ENCODE measurements at places on chromosomes 7 and 10. TPM values are rescaled to one million over a fixed set of nuclear protein-coding genes. Genes with fewer than 3 reads are reported as not detected.

Gene SEMA3A
- 0.56 TPM for total RNA-seq

Gene ZNF736
- not detected for total RNA-seq

Gene CRYGN
- not detected for total RNA-seq

Gene MTG1
- 29.9 TPM for total RNA-seq

Gene FLNC
- total RNA-seq, result 0.01 TPM

Gene TET1
- 10.6 TPM for total RNA-seq

Data from HepG2 (cell line).